Mesothelial cell of epicardium (in vitro differentiated cells): ENCODE measurements at places on chromosomes 12 and 14.

- no peak for DNase-seq
These were observed 19.2 kb upstream of the CYP46A1 start for GRCh38 chr14:99664937-99665273.

DNA sequence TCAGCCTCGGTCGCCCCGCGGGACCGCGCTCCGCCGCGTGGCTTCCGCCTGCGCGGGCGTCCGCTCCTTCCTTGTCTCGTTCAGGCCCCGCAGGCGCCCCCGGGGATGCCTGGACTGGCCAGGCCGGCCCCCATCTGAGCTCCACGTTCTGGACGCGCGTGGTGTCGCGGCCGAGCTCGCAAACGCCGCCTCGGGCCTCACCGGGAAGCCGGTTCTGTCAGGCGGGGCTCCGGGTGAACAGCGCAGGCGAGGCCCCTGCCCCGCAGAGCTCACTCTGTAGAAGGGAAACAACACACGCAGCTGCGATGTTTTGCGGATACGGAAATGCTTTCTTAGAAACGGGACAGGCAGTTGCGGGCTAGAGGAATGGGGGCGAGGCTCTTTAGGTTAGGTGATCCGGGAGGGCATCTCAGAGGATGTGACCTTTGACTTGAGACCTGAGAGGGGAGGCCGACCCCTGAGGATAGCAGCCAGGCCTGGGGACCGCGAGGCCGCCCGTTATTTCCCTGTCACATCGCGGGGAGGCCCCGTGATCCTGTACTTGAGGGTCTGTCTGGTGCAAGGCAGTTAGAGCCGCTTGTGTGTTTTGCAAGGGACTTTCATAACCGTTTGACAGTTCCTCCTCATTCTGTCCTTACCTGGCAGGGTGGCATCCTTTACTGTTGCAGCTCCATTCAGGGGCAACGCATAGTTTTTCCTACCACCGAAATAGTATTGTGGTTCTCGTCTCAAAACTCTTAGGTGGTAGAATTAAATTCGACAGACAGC, 584 bp downstream of the VRK1 start:
- no peak for DNase-seq

DNA sequence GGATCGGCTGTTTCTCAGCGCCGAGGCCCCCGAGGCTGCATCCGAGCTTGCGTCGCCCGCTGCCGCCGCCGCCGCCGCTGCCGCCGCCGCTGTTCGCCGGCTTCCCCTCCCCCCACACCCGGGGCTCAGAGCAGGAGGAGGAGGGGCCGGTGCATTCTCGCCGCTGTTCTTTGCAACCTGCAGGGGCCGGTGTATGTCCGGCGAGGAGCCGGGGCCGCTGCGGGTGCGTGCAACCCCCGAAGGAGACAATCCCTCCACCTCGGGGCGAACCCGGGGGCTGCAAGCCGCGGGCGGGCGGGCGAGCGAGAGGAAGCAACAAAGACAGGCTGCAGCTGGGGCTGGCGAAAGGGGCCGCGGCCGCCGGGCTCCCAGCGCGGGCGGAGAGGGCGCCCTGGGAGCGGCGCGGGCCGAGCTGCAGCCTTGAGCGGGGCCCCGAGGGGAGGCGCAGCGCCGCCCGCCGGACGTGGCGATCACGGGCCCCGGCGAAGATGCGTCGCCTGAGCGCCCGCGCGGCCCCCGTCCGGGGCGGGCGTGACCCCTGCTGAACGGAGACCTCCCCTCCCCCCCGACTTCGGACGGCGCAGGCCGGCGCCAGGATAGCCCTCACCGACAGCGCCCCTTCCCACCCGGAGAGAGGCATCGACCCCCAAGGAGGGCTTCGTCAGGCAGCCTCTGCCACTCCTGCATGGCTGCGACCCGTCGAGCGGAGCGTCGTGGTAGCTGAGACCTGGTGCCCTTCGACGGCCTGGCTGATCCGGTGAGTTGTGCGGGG, 702 bp downstream of the FAM222A start:
- peak; percentile 52 for DNase-seq

GRCh38 chr12:41223600-41223999, 35.5 kb downstream of the PDZRN4 start:
- no peak for DNase-seq

- no peak for DNase-seq
These were observed 10.4 kb downstream of the MLEC start for GRCh38 chr12:120697344-120697743.

DNA sequence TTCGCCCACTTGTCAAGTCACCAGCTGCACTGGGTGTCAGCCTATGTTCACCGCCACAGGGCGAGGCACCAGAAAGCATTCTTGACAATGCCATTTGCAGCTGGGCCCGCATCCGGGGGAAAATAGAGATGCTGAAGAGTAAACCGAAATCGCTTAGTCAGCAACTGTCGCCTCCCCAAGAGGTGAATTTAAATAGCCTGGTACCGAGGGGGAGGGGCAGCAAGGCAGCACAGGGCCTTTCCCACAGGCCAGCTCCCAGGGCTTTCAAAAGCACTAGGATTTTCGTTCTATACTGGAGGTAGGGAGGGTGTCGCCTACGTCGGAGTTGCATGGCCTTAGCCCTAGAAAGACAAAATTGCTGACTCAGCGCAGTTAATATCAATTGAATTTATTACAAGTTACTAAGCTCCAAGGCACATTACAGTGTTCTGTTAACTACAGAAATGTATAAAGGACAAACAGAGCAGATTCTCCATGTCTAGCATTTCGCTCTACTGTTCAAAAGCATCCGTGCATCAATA, 4.3 kb downstream of the IRF2BPL start:
- DNase-seq, result no peak

GRCh38 chr12:66085998-66086397, 44.6 kb downstream of the LLPH start:
- DNase-seq, result no peak

DNA sequence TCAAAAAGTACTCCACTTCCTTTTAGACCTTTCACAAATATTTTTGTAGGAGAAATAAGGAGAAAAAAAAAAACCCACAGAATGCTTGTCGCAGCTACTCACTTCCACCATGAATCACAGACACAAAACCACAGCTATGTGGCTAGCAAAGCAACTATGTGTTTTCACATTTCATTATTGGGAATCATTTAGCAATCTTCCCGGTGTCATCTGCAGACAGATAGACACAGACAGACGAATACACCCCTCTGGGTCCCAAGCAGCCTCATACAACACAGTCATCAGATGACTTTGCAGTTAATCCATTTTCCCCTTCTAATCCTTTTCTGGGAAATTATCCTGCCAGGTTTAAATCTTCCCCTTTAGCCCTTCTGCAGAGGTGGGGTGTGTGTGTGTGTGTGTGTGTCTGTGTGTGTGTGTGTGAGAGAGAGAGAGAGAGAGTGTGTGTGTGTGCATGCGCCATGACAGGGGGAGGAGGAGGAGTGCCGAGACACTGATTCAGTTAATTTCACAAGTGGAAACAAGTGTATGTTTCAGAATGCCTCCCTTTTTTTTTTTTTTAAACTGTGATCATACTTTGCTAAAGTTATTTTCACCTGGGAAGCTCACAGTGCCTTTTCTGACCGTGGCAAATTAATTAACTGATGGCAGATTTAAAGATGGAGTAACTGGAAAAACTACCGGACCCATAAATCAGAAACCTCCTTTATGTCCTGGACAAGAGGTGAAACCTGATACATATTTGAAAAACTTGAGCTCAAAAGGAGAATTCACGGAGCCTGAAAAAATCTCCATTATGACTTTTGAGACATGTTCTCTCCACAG, 39.9 kb downstream of the LTBP2 start:
- DNase-seq, result no peak

GRCh38 chr12:19119440-19119839, 10.1 kb upstream of the PLEKHA5 start:
- no peak for DNase-seq

DNA sequence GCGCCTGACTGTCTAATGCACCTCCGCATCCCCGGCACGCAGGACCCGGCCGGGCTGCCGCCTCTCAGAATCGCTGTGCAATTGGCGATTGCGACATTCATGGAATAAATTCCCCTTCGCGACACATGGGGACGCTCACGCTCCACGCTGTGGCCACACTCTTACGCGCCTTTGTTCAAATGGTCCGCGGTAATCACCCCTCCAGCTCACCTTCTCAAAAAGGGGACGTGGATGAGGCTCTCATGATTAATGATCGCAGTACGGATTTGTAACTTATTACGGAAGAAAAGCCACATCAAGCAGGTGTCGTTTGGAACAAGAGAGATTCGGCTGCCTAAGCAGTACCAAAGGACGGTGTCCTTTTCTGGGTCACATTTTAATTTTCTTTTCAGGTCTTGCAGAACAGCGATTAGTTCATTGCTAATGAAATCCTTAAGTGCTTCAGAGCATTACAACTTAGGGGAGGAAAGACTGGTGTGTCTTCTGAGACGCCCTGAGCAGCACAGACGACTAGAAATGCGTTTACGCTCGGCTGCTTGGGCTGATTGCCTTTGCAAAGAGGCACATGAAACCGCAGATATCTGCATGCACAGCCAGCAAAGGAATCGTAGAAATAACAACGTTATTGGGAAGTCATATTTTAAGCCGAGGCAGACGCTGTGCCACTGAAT, 37.3 kb upstream of the ADGRD1 start:
- peak; percentile 39 for DNase-seq

- DNase-seq, result no peak
These were observed 23.1 kb upstream of the NID2 start for GRCh38 chr14:52091928-52092327.

GRCh38 chr12:78584695-78585094, 279.9 kb upstream of the SYT1 start:
- no peak for DNase-seq

DNA sequence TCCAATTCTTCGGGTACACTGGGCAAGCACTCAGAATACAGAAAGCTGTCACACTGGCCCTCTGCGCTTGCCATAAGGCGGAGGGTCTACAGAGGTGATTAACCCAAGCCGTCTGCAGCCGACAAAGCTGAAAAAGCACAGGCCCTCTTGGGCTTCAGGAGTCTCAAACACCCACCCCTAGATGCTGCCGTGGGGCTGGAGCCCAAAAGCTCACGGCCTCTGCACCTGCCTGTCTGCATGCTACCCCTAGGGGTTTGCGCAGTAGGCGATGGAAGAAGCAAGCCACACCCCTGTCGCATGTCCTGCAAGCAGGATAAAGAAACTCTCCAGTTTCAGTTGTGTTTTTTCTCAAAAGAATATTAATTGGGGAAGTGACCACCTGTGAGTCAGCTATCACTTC, 118.8 kb upstream of the PLEKHA5 start:
- DNase-seq, result no peak

DNA sequence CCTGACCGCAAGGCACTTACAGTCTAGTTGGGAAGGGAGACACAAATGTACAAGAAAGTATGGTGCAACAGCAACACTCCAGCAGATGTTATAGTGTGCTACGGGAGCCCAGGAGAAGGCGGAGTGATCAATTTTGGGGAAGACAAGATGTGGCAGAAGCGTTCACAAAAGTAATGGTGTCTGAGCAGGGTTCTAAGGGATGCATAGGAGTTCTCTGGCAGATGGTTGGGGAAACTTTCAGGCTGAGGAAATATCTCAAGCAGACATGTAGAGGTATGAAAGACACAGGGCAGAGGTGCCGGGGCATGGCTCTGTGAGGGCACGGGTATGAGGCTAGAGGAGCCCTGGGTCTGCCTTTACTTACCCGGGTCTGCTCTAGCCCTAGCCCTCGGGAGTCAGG, 5.1 kb upstream of the TNFRSF1A start:
- no peak for DNase-seq

DNA sequence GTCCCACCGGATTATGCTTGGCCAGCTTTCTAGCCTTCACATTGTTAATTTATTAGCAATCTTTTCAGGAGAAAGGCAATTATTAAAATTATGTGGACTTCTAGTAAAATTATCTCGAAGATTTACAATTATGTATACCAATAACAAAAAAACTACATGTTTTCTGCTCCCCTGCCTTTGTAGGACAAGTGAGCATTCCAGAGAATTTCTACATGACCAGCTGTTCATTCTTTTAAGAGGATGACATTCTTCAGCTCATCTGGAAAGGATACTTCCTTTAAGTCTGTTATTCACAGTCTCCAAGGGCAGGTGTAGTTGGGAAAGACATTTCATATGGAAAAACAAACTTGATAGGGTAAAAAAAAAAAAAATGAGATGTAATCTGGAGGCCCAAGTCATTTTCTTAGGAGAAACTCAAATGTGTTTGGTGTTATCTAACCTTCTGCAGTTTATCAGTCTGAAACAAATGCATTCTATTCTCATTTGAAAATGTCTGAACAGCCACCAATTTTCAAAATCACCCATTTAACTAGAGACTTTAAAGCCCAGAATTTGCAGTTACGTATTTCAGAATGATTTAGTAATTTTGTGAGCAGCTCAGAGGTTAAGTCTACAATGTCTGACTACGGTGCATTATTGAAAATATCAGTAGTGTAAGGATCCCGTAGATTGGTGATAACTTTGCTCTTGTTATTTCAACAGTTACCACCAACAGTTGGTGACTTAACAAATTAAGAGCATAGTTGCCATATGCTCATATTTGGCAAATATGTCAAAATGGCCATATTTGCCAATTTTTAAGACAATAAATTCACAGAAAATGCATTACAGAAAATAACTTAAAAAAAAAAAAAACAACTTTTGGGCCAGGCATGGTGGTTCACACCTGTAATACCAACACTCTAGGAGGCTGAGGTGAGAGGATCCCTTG, 1.8 kb upstream of the PHLDA1 start:
- no peak for DNase-seq

GRCh38 chr12:14884458-14884878, 1.2 kb downstream of the MGP start:
- peak; percentile 75 for DNase-seq

GRCh38 chr12:6341417-6342139, at the start of gene TNFRSF1A:
TSS of gene TNFRSF1A (minus strand) at chr12:6342076. CDS start at chr12:6341814, 262 bp downstream.
- no peak for DNase-seq

DNA sequence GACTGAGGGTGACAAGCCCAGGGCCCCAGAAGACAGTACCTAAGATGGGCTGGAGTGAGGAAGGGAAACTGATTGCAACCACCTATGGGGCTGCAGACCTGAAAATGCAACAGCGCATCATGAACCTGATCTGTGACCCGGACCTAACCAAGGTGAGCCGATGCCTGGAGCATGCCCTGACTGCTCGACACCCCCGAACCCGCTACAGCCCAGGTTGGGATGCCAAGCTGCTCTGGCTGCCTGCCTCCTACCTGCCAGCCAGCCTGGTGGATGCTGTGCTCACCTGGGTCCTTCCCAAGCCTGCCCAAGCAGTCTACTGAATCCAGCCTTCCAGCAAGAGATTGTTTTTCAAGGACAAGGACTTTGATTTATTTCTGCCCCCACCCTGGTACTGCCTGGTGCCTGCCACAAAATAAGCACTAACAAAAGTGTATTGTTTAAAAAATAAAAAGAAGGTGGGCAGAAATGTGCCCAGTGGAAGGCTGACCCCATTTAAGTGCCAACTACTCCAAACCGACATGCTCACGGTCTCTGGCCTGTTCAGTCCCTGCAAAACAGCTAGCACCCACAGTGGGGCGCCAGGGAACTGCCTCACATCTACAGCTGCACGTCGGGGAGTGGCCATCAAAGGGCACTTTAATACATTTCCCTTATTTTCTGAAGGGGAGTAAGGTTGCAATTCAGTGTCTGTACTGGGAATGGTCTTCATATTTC, 4.2 kb downstream of the RDH5 start:
- DNase-seq, result no peak

- no peak for DNase-seq
These were observed 44.1 kb upstream of the KCNJ8 start for GRCh38 chr12:21818627-21819026.

- no peak for DNase-seq
These were observed 11.3 kb downstream of the GCN1 start for GRCh38 chr12:120183211-120183631.
